HL-60 (cell line): ENCODE measurements at places on chromosomes 5 and 9.
A peak's percentile ranks its signal among the peaks of the same experiment; 100 is the strongest.

DNA sequence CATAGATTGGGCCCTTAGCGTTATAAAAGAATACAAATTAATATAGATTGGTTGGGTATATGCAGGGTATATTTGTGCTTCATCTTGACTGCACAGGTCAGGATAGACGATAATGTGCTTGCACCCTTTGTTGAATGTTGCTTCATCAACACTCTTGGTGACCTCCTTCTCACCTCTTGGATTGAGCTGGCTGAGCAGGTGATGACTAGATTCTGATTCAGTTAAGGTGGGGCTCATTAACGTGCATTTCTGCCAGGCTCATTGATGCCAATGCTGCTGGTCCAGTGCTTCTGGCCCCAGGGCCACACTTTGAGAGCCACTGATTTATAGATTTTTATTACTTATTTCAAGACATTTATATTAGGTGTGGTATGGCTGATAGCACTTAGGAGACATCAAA lies 27.7 kb downstream of the PCSK5 start:
- DNase-seq: no peak

DNA sequence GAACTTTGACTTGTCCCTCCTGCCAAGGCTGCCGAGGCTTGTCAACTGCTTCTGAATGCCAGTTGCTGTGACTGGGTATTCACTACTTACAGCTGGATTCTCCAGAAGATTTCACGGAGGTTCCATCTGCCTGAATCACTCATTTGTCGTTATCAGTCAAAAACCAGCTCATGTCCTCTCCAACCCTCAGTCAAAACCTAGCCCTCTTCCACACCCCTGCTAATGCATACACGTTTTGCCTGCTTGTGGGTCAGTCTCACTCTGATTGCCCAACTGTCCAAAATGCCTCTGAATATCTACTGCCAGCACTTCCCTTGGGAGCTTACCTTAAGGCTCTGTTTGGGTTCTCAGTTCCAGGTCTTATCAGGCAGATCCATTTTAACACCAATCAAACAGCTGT lies 238.6 kb upstream of the TMEM161B start:
- DNase-seq: no peak

DNA sequence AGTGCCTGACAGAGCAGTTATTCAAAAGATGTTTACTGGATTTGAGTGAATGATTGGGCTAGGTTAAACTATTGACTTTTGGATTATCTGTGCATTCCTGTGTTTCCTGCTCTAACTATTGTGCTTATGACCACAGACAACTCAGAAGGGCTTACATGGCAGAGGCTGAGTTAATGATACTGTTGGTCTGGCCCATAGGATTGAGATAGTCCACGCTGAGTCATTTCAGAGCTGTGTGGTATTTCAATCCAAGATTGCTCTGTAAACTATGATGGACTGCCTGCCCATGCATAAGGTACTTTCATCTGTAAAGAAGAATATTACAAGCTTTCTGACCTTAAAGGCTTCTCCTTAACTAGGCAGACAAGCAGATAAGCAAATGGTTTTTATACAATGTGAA lies 49.1 kb upstream of the SLIT3 start:
- DNase-seq: no peak

DNA sequence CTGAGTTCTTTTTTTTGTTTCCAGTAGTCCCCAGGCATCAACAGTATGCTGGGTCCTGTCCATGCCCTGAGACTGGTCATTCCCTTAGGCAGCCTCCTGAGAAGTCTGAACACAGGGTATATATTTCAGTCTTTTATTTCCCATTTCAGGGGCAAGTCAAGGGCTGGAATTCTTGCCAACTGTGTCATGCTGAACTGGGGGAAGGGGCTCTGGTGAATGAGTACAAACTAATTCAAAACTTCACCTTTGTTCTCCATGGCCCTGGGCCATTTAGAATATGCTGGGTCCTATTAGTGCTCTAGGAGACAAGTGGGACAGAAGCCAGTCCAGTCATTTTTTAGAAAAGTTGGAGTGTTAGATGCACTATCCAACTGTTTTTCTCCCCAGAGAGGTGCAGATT lies 170.3 kb downstream of the TMC1 start:
- DNase-seq: no peak

DNA sequence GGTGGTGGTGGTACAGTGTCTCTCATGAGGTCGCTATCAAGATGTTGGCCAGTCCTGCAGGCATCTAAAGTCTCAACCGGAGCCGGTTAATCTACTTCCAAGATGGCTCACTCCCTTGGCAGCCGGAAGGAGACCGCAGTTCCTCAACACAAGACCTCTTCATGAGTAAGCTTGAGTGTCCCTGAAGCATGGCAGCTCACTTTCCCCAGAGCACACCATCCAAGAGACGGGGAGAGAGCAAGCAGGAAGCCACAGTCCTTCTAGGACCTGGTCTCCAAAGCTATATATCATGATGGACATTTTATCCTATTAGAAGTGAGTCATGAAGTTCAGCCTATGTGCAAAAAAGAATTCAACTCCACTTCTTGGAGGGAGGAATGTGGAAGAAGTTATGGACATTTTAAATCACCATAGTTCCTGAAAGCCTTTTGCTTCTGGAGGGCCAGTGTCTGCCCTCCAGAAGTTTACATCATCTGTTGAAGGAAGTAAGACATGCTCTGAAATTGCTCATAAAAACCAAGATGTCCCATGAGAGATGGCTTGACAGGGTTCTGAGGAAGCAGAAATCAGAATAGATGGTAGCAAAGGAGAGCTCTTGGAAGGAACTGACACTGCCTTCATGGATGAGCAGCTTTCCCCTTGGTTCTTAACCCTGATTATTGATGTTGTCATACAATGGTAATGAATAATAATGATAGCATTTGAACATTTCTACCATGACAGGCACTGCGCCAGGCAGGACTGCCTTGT lies 21.3 kb downstream of the GALNT10 start:
- DNase-seq: no peak

DNA sequence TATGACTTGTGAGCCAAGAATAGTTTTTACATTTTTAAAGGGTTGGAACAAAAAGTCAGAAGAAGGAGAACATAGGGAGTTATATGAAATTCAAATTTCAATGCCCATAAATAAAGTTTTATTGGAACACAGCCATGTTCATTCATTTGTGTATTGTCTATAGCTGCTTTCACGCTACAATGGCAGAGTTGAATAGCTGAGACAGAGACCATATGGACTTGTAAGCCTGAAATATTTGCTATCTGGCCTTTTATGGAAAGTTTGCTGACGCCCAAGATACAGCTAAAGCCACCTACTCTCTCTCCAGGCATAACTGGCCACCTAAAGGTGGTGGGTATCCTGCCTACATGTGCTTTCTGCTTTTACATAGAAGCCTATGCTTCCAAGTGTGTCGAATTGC lies 10.9 kb downstream of the DAB2IP start:
- no peak for DNase-seq

GRCh38 chr5:149237662-149238061 lies 34.0 kb upstream of the AFAP1L1 start:
- no peak for DNase-seq

GRCh38 chr9:87278971-87279733 lies 218.5 kb upstream of the DAPK1 start:
- no peak for DNase-seq

- DNase-seq: no peak
These were observed 95.3 kb upstream of the PITX1 start for GRCh38 chr5:135129307-135129706.

GRCh38 chr5:111787006-111787405 lies 30.0 kb upstream of the NREP start:
- DNase-seq: no peak

GRCh38 chr5:8650186-8650585 lies 781.2 kb downstream of the MTRR start:
- DNase-seq: no peak

DNA sequence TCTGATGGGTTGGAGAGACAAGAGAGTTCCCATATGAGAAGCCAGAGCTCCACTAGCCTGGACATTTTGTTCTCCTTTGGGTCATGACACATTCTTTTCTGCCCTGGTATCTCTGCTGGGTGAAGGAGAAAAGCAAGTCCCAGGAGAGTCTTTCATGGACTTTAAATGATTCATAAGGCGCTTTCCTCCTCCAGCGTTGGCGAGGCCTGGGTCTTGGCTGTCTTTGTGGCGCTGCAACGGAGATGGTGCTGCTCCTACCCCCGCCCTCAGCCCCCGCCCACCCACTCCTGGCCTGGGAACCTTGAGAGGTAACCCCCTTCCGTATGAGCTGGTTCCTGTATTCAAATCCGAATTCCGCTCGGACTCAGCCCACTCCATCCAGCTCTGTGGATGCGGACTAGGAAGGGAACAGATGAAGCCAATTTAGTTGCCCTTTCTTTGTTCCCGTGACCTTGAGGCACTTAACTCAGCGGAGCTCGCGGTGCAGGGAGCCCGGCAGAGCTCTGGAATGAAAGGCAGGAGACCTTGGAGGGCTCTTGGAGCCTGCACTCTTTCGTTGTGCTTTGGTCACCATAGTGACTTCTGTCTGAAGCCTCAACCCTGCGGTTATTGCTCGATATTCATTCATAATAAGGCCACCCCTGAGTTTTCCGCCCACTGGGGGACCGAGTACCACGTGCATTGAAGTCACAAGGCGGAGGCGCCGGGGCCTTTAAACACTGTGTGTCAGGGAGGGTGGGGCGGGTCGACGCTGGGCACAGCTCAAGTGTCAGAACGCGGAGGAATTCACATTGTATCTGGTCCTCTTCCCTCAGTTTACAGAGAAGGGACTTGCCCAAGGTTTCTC lies 14.0 kb upstream of the PWWP2A start:
- DNase-seq: no peak

- peak; percentile 89 for DNase-seq
These were observed 31.6 kb downstream of the TNFSF8 start for GRCh38 chr9:114898741-114899140.

DNA sequence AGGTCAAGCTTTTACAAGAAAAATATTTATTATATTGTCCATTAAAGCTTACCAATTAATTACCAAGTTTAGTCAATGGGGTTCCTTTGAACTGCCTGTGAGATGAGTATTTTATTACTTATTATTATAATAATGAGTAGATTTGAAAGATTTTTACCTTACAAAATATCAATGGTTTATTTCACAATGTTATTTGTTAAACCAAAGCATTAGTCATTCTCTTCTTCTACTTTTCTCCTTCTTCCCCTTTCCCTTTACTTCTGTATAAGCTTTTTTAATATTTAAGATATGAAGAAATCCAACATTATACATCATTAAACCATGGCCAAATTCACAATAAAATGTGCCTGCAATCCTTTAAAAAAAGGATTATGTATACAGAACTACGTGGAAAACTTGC lies 369.5 kb downstream of the ARL15 start:
- no peak for DNase-seq

DNA sequence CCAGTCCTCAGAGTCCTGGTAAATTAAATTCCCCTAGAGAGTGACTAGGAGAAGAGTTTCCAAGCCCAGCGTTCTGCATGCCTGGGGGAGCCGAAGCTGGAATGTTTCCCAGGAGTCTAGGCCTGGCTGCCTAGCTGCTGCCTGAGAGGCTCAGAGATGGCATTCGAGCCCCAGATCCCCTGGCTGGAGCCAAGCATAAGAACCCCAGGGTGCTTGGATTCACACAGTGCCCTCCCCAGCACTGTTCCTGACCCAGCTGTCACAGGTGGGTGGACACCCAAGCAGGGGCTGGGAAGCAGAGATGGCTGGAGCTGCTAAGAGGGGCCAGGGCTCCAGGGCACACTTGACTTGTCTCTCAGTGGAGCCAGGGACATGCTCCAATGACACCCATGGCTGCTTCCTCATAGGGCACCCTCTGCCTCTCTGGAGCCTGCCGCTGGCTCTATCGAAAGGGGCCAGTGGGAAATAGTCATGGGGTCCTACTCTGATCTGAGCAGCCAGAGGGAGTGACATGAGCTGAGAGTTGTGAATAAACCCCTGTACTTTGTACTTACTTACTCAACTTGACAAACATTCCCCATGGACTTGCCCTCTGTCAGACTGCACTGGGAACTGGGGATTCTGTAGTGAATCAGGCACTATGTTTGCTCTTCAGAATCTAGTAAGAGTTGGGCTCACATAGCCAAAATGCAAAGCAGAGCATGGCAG lies 62.6 kb upstream of the XPA start:
- DNase-seq: no peak

DNA sequence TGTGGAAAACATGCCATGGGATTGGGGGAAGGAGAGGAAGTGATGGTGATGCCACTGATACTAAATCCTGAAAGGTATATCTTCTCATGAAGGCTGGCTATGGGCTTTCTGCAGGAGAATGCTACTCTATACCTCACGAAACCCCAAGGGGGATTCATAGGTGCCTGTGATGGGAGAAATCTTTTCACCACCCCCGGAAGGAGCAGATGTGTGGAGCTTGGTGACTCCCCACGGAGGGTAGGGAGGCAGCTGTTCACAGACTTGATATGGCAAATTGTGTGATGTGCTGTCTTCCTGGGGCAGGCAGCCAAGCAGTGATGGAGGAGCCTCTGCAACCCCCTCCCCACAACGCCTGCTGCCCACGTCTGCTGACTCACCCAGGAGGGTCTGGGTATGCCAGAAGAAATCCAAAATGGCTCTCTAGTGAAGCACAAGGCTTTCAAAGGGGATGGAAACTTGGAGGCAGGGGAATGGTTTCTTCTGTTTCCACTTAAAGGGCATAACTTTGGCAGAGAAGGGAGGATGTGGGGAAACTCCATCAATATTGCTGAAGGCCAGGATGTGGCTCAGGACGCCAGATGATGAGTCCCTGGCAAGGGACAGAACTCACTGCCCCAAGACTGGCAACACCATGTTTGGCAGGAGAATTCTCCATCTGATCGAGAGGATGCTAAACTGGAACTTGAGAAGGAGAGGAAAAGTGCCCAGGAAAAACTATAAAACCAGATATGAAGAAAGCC lies 188.3 kb downstream of the GABBR2 start:
- DNase-seq: no peak

DNA sequence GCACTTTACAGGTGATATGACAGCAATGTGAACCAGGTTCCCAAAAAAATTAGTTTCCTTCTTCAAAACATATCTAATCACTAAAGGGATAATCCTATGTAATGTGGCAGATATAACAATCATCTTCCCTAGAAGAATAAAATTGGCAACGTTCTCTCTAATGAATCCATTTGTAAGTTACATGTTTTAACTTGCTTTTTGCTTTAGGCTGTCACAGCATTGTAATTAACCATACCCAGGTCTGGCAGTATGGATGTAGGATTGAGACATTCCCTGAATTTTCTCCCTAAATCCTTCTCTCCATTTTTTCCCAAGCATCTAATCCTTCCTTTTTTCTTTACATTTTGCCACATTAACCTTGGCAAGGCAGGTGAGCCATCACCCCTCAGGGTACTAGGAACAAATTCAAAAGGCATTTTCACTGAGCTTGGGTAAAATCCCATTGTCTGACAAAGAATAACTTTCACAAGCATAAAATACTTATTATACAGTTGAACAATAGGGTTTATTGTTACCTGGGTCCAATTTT lies 548.3 kb downstream of the SEMA5A start:
- DNase-seq: no peak

GRCh38 chr9:27204578-27204977 lies 92.4 kb downstream of the EQTN start:
- DNase-seq: no peak

GRCh38 chr9:114417511-114417910 lies 29.7 kb upstream of the AKNA start:
- no peak for DNase-seq

- no peak for DNase-seq
These were observed 36.9 kb downstream of the SCAI start for GRCh38 chr9:125106285-125106893.

GRCh38 chr9:116308076-116308475 lies 154.5 kb downstream of the PAPPA start:
- DNase-seq: no peak

GRCh38 chr9:110157823-110158664 lies 49.9 kb downstream of the C9orf152 start:
- DNase-seq: no peak

- no peak for DNase-seq
These were observed 30.6 kb upstream of the PPP1R2B start for GRCh38 chr5:156819537-156819936.

GRCh38 chr5:10521466-10522223 lies 42.2 kb upstream of the ANKRD33B start:
- no peak for DNase-seq
